ENCODE measurements at places on chromosomes 2 and 18.

- no peak for DNase-seq
These were observed 371.2 kb downstream of the INSIG2 start for GRCh38 chr2:118459426-118459825.

- DNase-seq: no peak
These were observed 94.3 kb downstream of the CLIP4 start for GRCh38 chr2:29209551-29209950.

- DNase-seq: peak; percentile 77
These were observed 282.5 kb upstream of the MYT1L start for GRCh38 chr2:2613279-2614199.

DNA sequence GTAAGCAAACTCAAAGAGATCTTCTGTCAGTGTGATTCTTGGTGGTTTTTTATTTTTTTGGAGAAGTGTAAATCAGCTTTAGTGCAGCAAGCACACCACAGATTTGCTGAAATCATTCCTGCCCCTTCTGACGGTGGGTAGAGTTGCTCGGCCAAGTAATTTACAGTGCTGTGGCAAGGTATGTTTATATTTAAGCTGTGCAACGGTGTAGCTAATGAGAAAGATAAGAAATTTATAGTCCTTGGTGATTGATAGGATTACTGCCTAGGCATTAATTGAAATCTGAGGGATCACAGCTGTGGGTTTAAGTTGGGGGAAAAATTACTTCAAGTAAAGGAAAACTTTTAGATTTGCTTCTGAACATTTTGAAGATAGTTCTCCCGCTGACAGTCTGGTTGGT is 286.6 kb downstream of the AGAP1 start:
- DNase-seq: no peak

Data from effector CD4-positive, alpha-beta T cell (primary cell).